Ovary (tissue), 10 donors: ENCODE measurements at places on chromosomes 6 and 20.

DNA sequence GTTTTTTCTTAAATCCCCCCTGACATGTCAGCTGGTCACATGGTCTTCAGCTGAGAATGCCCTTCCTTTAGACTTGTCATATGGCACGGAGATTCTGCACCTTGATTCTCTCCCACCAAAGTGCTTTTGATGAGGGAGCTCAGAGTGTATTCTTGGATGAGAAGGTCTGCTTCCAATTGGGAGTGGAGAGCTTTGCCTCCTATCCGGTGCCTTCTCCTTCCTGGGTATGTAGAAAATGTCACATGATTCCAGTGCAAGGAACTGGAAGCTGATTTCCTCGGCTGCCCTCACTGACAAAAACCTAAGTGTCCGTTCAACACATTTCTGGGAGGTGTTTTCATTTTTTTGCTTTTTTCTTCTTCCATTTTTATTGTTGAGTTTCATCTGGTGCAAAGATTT lies 197.2 kb downstream of the TFAP2C start:
- H3K4me1 ChIP-seq: no peaks in the 10 kb centered on the region
- H3K4me3 ChIP-seq: no peak overlapping the region
- no peaks in the 10 kb centered on the region for H3K36me3 ChIP-seq
- no peaks in the 10 kb centered on the region for H3K27me3 ChIP-seq
- no peak overlapping the region for H3K27ac ChIP-seq

DNA sequence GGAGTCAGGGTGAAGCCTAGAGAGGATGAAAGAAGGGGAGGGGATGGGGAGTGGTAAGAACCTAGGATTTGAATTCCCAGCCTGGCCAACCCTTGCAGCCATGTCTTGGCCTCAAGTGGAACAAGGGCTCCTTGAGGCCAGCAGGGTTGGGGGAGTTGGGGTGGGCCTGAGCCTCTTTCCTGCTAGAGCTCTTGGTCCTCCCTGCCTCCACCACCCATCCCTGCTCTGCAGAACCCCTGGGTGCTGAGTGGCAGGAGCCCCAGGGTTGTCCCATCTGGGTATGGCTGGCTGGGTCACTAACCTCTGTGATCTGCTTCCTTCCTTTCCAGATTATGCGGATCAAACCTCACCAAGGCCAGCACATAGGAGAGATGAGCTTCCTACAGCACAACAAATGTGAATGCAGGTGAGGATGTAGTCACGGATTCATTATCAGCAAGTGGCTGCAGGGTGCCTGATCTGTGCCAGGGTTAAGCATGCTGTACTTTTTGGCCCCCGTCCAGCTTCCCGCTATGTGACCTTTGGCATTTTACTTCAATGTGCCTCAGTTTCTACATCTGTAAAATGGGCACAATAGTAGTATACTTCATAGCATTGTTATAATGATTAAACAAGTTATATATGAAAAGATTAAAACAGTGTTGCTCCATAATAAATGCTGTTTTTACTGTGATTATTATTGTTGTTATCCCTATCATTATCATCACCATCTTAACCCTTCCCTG lies 8.3 kb downstream of the VEGFA start:
- DNase-seq: no peak
- H3K27me3 ChIP-seq: no peaks in the 10 kb centered on the region
- peaks cover 7% of the 10 kb centered on the region for H3K4me1 ChIP-seq
- no peak overlapping the region for H3K27ac ChIP-seq
- no peak overlapping the region for H3K4me3 ChIP-seq
- no peaks in the 10 kb centered on the region for H3K36me3 ChIP-seq

DNA sequence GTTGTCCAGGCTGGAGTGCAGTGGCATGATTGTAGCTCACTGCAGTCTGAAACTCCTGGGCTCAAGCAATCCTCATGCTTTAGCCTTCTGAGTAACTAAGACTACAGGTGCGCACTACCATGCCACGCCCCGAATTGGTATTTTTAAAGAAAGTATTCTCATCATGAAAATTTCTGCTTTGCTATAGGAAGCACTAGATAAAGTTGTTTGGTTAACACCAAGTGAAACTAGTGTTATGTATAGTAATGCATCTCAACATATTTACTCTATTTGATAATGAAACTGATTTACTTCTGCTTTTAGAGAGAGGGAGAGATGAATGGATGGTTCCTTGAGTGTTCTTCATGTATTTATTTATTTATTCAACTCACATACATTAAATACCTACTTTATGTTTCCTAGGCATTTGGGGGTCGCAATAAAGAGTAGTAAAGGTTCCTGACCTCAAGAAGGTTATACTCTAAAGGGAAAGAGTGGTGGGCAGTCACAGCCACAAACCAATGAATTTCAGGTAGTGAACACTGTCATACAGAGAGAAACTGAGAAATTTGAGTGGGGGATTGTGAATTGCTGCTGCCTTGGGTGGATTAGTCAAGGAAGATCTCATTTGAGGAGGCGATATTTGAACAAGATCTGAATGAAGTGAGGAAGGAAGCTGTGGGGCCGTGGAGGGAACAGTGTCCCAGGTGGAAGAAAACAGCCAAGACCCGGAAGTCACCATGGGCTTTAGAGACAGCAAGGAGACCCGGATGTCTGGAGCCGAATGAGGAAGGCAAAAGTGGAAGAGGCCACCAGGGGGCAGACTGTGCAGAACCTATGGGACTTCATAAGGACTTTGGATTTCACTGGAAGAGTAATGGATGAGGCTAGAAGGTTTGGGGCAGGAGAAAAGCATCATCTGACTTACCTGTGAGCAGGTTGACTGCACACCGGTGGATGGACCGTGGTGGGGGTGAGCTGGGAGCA lies 185.6 kb downstream of the TSHZ2 start:
- no peak overlapping the region for H3K4me3 ChIP-seq
- H3K27ac ChIP-seq: no peak overlapping the region
- H3K4me1 ChIP-seq: peaks cover 4% of the 10 kb centered on the region
- H3K27me3 ChIP-seq: no peaks in the 10 kb centered on the region
- no peaks in the 10 kb centered on the region for H3K36me3 ChIP-seq
- peak; percentile 36 for DNase-seq

DNA sequence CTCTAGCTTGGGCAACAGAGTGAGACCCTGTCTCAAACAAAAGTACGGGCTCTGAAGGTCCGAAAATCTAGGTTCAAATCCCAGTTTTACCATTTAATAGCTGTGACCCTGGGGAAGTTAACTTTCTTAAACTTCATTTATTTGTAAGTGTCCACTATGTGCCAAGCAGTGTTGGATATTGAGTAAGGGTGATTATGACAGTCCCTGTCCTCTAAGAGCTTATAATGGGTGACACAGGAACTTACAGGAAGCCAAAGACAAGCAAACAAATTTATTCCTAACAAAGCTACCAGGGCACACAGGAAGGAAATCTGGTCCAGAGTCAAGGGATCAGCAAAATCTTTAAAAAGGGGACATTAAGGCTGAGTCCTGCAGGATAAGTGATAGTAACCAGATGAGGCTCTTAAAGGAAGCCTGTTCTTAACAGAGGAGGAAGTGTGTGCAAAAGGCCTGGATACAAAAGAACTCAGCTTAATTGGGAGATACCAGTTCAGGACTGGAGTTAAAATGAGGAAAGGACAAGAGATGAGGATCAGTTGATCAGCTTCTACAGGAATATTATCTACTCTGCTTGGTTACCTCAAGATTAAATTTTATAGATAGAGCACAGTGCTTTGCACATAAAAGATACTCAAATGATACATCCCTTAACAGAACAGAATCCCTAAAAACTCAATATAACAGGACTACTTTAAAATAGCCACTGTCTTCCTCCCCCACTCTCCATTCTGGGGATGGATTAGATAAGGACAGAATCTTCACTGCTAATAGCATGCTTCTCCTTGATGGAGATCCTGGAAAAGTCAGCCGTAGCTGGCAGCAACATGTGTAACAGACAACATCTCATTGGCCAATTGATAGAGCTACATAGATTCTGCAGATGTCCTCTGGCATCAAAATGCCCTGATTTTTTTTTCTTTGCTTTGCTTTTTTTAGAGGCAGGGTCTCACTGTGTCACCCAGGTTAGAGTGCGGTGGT lies 6.1 kb downstream of the SNX3 start:
- no peaks in the 10 kb centered on the region for H3K36me3 ChIP-seq
- no peak for DNase-seq
- no peak overlapping the region for H3K27ac ChIP-seq

DNA sequence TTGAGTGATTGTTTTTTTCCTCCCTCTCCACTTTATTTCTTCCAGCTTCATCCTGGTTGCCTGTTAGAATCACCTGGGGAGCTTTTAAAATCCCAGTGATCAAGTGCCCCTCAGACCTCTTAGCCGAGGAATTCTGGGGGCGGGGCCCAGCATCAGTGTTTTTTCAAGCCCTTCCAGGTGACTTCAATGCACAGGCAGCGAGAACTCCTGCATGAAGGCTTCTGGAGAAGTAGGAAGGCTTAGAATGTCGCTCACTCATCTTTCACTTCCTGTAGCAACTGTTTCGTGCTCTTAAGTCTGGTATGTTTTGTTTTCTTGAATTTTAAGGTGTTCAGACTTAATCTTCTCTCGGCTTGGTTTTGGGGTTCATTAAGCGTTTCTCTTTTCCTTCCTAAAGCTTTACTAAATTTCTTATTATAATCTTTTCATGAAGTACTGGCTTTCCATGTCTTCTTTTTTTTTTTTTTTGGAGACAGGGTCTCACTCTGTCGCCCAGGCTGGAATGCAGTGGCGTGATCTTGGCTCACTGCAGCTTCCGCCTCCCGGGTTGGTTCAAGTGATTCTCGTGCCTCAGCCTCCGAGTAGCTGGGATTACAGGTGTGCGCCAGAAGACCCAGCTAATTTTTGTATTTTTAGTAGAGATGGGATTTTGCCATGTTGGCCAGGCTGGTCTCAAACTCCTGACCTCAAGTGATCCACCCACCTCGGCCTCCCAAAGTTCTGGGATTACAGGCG lies 30.9 kb upstream of the TULP1 start:
- H3K4me1 ChIP-seq: no peaks in the 10 kb centered on the region
- DNase-seq: no peak
- no peak overlapping the region for H3K4me3 ChIP-seq

DNA sequence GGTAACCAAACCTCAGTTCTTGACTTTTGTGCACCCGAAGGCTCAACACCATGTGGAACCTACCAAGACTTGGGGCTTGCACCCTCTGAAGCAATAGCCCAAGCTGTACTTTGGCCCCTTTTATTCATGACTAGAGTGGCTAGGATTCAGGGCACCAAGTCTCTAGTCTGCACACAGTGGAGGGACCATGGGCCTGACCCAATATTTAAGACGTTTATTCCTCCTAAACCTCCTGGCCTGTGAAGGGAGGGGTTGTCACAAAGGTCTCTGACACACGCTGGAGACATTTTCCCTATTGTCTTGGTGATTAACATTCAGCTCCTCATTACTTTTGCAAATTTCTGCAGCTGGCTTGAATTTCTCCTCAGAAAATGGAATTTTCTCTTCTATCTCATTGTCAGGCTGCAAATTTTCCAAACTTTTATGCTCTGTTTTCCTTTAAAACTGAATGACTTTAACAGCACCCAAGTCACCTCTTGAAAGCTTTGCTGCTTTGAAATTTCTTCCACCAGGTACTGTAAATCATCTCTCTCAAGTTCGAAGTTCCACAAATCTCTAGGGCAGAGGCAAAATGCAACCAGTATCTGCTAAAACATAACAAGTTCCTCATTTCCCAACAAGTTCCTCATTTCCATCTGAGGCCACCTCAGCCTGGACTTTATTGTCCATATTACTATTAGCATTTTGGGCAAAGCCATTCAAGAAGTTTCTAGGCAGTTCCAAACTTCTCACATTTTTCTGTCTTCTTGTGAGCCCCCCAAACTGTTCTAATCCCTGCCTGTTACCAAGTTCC lies 481.4 kb upstream of the BTBD3 start:
- no peak for DNase-seq
- no peak overlapping the region for H3K4me3 ChIP-seq
- H3K27me3 ChIP-seq: no peaks in the 10 kb centered on the region

DNA sequence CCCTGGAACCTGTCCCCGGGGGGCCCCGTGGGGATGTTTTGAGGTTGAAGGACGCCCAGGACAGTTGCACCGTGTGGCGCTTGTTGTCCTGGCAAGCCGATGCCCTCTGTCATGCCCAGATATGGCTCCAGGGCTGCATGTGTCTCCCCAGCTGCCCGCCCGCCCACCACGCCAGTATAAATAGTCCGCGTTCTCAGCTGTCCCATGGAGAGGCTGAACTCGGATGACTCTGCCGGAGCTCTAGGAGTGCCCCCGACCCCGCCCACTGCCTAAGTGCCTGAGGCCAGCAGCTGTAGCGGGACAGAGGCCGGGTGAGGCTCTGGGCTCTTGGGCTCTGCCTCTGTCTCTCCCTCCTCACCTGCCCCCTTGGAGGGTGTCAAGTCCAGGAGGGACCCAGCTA lies 83.0 kb upstream of the GATA5 start:
- H3K27me3 ChIP-seq: no peaks in the 10 kb centered on the region
- H3K4me3 ChIP-seq: no peak overlapping the region
- H3K4me1 ChIP-seq: no peaks in the 10 kb centered on the region

GRCh38 chr6:38134704-38135088 lies 315.2 kb downstream of the ZFAND3 start:
- no peak overlapping the region for H3K4me3 ChIP-seq
- no peak for DNase-seq
- H3K27me3 ChIP-seq: no peaks in the 10 kb centered on the region
- H3K36me3 ChIP-seq: no peaks in the 10 kb centered on the region
- H3K27ac ChIP-seq: no peak overlapping the region

GRCh38 chr20:42046371-42047085 lies 428.4 kb upstream of the CHD6 start:
- H3K36me3 ChIP-seq: no peaks in the 10 kb centered on the region
- H3K4me3 ChIP-seq: no peak overlapping the region
- no peak for DNase-seq

- H3K4me1 ChIP-seq: no peaks in the 10 kb centered on the region
- no peaks in the 10 kb centered on the region for H3K36me3 ChIP-seq
- no peak overlapping the region for H3K27ac ChIP-seq
Measured at GRCh38 chr20:51029963-51030920, 7.3 kb upstream of the KCNG1 start.

DNA sequence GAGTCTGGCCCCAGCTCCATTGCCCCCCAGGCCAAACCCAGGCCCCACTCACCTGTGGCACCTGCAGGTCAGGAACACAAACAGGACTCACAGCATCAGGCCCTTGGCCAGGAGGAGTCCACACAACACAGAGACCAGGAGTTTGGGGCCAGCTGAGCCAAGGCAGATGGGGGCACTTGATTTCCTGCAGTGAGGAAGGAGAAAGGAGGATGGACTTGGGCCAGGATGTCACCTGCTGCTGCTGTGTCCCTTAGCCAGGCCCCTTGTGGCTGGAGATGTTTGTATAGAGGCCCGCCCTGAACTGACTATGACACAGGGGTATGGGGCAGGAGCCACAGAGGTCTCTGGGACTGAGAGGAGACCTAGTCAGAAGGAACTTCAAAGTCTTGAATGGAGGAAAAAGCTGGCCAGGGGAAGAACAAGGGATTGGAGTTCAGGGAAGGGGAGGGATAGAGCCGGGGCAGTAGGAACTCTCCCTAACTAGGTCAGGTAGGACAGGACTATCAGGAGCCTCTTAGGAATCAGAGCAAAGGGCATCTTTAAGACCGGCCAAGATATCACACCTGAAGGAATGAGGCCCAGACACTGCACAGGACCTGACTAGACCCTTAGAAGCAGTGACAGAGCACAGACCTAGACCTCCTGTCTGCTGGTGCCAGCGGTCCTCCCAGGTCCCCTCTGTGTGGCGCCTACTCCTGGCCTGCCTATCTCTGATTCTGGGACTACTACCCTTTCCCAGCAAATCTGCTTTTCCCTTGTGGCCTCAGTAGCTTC lies 8.8 kb upstream of the TREML2 start:
- no peaks in the 10 kb centered on the region for H3K27me3 ChIP-seq
- no peak for DNase-seq
- no peak overlapping the region for H3K4me3 ChIP-seq
- H3K27ac ChIP-seq: no peak overlapping the region
- no peaks in the 10 kb centered on the region for H3K4me1 ChIP-seq
- H3K36me3 ChIP-seq: no peaks in the 10 kb centered on the region

- H3K36me3 ChIP-seq: no peaks in the 10 kb centered on the region
- no peaks in the 10 kb centered on the region for H3K4me1 ChIP-seq
- no peak overlapping the region for H3K27ac ChIP-seq
- H3K27me3 ChIP-seq: no peaks in the 10 kb centered on the region
Measured at GRCh38 chr6:72972579-72972978, 252.7 kb downstream of the KHDC1L start.
